Small intestine (tissue), 16 donors: ENCODE measurements at places on chromosomes 4 and X. TPM values are rescaled to one million over a fixed set of nuclear protein-coding genes. Genes with fewer than 3 reads are reported as not detected.

GRCh38 chrX:154990496-154990895 lies 32.0 kb downstream of the F8 start:
- H3K36me3 ChIP-seq, result no peaks in the 10 kb centered on the region
- H3K4me1 ChIP-seq, result no peaks in the 10 kb centered on the region
- DNase-seq, result no peak
- no peak overlapping the region for H3K4me3 ChIP-seq
- H3K27ac ChIP-seq, result no peak overlapping the region

- no peak overlapping the region for H3K27ac ChIP-seq
- no peak overlapping the region for H3K4me3 ChIP-seq
- no peak for DNase-seq
- H3K27me3 ChIP-seq, result no peaks in the 10 kb centered on the region
Observed at GRCh38 chr4:95672811-95673210, 124.0 kb upstream of the UNC5C start.

GRCh38 chrX:74351760-74352159 lies 47.8 kb downstream of the ZCCHC13 start:
- H3K36me3 ChIP-seq, result no peaks in the 10 kb centered on the region
- H3K27me3 ChIP-seq, result no peaks in the 10 kb centered on the region
- no peak overlapping the region for H3K27ac ChIP-seq
- H3K4me3 ChIP-seq, result no peak overlapping the region
- H3K4me1 ChIP-seq, result no peaks in the 10 kb centered on the region
- no peak for DNase-seq

GRCh38 chrX:41043674-41044345 lies 41.4 kb upstream of the USP9X start:
- H3K36me3 ChIP-seq, result no peaks in the 10 kb centered on the region
- no peak overlapping the region for H3K4me3 ChIP-seq
- no peak overlapping the region for H3K27ac ChIP-seq
- H3K27me3 ChIP-seq, result no peaks in the 10 kb centered on the region

DNA sequence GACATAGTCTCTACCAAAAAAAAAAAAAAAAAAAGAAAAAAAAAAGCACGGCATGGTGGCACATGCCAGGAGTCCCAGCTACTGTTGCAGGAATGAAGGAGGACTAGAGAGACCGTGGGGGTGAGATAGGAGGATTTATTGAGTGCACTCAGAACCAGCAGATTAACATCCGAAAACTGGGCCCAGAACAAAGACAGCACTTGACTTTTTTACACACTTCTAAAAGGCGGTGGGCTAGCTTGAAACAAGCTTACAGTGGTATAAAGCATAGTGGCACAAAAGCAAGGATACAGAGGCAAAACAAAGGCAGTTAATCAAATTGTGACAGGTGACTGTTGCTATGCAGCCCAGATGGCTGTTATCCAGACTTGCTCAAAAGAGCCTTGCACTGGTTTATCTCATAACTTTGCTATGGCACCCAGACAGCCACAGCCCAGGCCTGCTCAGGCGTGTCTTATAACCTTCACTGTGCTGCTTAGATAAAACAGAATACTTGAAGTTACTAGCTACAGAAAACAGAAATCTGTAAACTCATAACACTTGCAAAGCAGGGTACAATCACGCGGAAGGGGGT lies 9.9 kb upstream of the PI4K2B start:
- H3K27ac ChIP-seq, result no peak overlapping the region
- H3K27me3 ChIP-seq, result no peaks in the 10 kb centered on the region
- no peak overlapping the region for H3K4me3 ChIP-seq
- DNase-seq, result no peak
- H3K4me1 ChIP-seq, result no peaks in the 10 kb centered on the region
- no peaks in the 10 kb centered on the region for H3K36me3 ChIP-seq

GRCh38 chr4:25937801-25938200 lies 23.8 kb downstream of the SMIM20 start:
- no peak overlapping the region for H3K4me3 ChIP-seq
- DNase-seq, result no peak
- no peaks in the 10 kb centered on the region for H3K4me1 ChIP-seq
- H3K27me3 ChIP-seq, result no peaks in the 10 kb centered on the region

GRCh38 chr4:148196164-148196563 lies 246.1 kb downstream of the NR3C2 start:
- H3K4me3 ChIP-seq, result no peak overlapping the region
- H3K4me1 ChIP-seq, result no peaks in the 10 kb centered on the region
- DNase-seq, result no peak
- H3K27ac ChIP-seq, result no peak overlapping the region

GRCh38 chr4:99790796-99791617 lies 25.6 kb upstream of the DAPP1 start:
- H3K4me3 ChIP-seq, result no peak overlapping the region
- H3K4me1 ChIP-seq, result no peaks in the 10 kb centered on the region
- H3K36me3 ChIP-seq, result no peaks in the 10 kb centered on the region
- no peak for DNase-seq
- H3K27me3 ChIP-seq, result no peaks in the 10 kb centered on the region
- no peak overlapping the region for H3K27ac ChIP-seq

DNA sequence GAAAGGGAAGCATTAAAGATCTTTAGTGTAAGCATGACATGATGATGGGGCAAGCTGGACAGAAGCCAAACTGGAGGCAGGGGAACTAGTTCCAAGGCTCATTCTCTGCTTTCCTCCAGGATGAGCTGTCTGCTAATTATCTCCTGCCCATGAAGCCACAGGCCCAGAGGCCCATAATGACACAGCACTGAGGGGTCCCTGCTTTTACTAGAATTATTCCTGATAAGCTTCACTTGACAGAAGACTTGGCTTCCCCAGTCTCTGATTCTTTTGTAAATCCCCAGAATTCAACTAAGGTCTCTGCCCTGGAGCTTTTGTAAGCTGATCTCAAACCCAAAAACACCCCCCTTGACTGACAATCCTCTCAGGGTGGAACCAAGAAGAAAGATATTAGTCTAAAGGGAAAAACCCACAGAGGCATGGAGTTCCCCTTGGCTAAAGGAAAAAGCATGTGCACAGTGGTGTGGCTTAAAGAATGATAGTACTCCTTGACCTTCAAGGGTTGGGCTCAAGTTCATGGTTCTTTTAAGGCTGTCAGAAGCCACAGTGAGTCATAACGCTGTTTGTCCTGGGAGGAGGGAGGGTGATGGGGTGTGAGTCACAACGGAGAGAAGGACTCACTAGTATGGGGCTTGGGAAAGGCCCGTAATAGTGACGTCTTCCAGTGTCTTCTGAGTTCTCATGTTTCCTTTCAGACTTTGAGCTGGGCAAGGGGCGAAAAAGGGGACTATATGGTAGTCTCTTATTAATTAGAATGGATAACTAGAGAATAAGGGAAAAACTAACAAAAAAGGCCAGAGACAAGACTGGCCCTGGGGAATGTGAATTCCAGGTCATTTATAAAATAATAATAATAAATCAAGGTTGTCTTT lies 146.0 kb upstream of the CPEB2 start:
- H3K4me3 ChIP-seq, result no peak overlapping the region
- H3K27ac ChIP-seq, result no peak overlapping the region
- no peaks in the 10 kb centered on the region for H3K27me3 ChIP-seq
- no peaks in the 10 kb centered on the region for H3K4me1 ChIP-seq
- peak; percentile 56 for DNase-seq

GRCh38 chr4:145048817-145049216 lies 49.2 kb downstream of the ANAPC10 start:
- H3K27me3 ChIP-seq, result no peaks in the 10 kb centered on the region
- H3K36me3 ChIP-seq, result peaks cover 4% of the 10 kb centered on the region
- no peak overlapping the region for H3K4me3 ChIP-seq
- H3K4me1 ChIP-seq, result no peaks in the 10 kb centered on the region

- H3K27me3 ChIP-seq, result no peaks in the 10 kb centered on the region
- H3K4me1 ChIP-seq, result peaks cover 2% of the 10 kb centered on the region
- H3K27ac ChIP-seq, result peak overlapping the region; percentile 99
- peak; percentile 88 for DNase-seq
- peak overlapping the region; percentile 89 for H3K4me3 ChIP-seq
Observed at GRCh38 chr4:94453391-94453963, 1.7 kb downstream of the PDLIM5 start.

GRCh38 chrX:53713987-53714579 lies 27.6 kb upstream of the HUWE1 start:
- H3K27ac ChIP-seq, result peak overlapping the region; percentile 74
- no peak overlapping the region for H3K4me3 ChIP-seq
- H3K27me3 ChIP-seq, result no peaks in the 10 kb centered on the region
- no peaks in the 10 kb centered on the region for H3K36me3 ChIP-seq

GRCh38 chr4:7499661-7500060 lies 64.9 kb upstream of the PSAPL1 start:
- DNase-seq, result no peak
- no peak overlapping the region for H3K4me3 ChIP-seq
- no peaks in the 10 kb centered on the region for H3K4me1 ChIP-seq
- H3K36me3 ChIP-seq, result no peaks in the 10 kb centered on the region

- H3K27me3 ChIP-seq, result no peaks in the 10 kb centered on the region
- no peak overlapping the region for H3K4me3 ChIP-seq
- H3K36me3 ChIP-seq, result no peaks in the 10 kb centered on the region
- H3K4me1 ChIP-seq, result no peaks in the 10 kb centered on the region
Observed at GRCh38 chrX:7233580-7234406, 85.8 kb upstream of the PUDP start.

DNA sequence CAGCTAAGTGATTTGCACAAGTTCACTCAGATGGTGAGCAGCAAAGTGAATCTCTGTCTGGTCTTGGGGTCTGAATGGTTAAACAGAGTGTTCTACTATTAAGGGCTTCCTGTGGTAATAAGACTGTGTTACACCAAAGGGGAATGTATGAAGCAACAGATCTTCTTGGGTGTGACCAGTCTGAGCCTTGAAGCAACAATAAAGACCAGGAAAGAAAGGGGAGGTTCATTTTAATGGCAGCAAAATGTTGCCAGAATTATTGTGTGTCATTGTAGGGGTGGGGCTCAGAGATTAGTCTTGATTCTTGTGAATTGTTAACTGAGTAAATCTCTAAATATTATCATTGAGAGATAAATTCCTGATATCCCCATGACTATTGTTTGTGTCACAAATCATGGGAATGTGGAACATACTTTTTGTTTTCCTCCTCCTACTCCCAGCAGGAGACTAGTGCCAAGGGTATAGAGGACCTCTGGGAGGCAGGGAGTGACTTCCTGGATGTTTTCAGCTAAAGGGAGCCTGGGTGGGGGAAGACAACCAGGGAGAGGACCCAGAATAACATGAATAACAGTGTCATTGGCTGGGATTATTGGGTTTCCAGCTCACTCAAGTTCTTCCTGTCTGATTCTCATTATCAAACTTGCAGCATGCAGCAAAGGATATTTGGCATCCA lies 141.4 kb upstream of the PAK3 start:
- no peaks in the 10 kb centered on the region for H3K36me3 ChIP-seq
- no peak for DNase-seq
- no peaks in the 10 kb centered on the region for H3K4me1 ChIP-seq

DNA sequence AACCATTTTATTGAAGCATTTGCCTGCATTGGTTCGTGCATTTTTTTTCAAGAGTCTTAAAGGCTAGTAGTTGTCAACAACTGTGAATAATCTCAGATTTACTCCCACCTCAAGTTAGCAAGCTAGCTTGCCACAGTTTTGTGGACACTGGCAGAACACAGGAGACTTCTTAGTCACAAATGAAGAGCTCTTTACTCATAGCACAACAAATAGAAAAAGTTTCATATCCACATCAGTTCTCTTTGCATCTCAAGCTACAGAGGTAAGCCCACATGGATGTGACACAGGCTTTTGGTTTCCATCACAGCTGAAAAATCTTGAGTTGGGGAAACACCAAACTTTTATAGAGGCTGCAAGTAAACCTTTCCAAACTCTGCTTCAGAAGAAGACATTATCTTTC lies 2315.7 kb upstream of the TENM3 start:
- no peak for DNase-seq
- H3K27me3 ChIP-seq, result no peaks in the 10 kb centered on the region
- no peaks in the 10 kb centered on the region for H3K4me1 ChIP-seq
- no peaks in the 10 kb centered on the region for H3K36me3 ChIP-seq
- H3K27ac ChIP-seq, result no peak overlapping the region

GRCh38 chrX:94942603-94943002 lies 1268.6 kb downstream of the FAM133A start:
- H3K4me1 ChIP-seq, result no peaks in the 10 kb centered on the region
- no peak overlapping the region for H3K4me3 ChIP-seq
- no peak for DNase-seq
- H3K27ac ChIP-seq, result no peak overlapping the region
- H3K27me3 ChIP-seq, result no peaks in the 10 kb centered on the region

GRCh38 chr4:167955006-167955405 lies 137.3 kb upstream of the ANXA10 start:
- no peaks in the 10 kb centered on the region for H3K27me3 ChIP-seq
- H3K27ac ChIP-seq, result no peak overlapping the region
- no peak for DNase-seq
- H3K4me3 ChIP-seq, result no peak overlapping the region

DNA sequence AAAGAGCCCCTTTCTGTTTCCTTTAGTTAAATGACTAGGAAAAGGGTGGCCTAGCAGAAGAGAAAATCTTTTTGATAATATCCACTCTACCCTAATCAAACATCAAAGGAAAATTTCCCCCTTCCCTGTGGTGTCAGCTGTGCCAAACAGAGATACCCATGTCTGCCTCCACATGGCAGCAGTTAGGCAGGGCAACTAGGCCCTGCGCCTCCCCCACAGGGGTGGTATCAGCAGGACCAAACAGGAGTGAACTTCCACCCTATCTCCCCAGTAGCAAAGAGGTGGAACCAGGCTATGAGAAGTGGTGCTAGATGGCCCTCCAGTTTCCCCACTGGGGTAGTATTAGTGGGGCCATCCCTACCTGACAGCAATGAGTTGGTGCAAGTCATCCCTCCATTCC lies 19.8 kb upstream of the XKRX start:
- no peak overlapping the region for H3K27ac ChIP-seq
- DNase-seq, result no peak
- H3K4me3 ChIP-seq, result no peak overlapping the region
- no peaks in the 10 kb centered on the region for H3K4me1 ChIP-seq

GRCh38 chr4:153107246-153107645 lies 97.0 kb upstream of the TRIM2 start:
- H3K27me3 ChIP-seq, result peaks cover 3% of the 10 kb centered on the region
- no peak overlapping the region for H3K27ac ChIP-seq
- H3K36me3 ChIP-seq, result no peaks in the 10 kb centered on the region
- no peaks in the 10 kb centered on the region for H3K4me1 ChIP-seq

DNA sequence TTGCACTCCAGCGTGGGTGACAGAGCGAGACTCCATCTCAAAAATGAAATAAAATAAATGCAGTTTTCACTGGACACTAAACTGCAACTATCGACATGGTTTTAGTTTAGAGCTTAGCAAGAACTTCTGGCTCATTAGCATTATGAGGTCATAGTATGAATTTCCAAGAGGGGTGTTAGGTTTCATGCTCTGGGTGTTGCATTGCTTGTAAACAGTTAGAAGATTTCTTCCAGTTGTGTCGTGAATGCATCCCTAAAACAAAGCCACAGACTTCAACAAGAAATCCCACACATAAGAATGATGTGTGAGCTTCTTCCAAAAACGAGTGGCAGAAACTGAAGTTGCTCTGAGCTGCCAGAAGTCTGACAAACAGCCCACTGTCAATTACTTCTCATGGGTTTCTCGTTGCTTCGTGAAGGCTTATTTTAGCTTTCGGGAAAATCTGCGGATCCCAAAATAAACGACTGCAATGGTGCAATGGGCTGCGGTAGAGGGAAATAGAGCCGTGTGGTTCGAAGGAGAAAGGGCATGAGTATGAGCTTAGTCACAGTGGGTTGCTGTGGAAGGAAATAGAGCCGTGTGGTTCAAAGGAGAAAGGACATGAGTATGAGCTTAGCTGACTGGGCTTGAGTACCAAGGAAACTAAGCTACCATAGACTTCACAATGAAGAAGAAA lies 354.9 kb downstream of the DHRSX start:
- no peaks in the 10 kb centered on the region for H3K27me3 ChIP-seq
- no peak for DNase-seq
- no peaks in the 10 kb centered on the region for H3K4me1 ChIP-seq
- no peak overlapping the region for H3K4me3 ChIP-seq

Gene USP17L12
- not detected for polyA plus RNA-seq

Gene SLIT2
- 1.7 TPM for polyA plus RNA-seq

Gene TCP11X2
- polyA plus RNA-seq, result not detected

Gene CRLF2
- not detected for polyA plus RNA-seq

Gene MAGEB16
- not detected for polyA plus RNA-seq

Gene ADH1B
- 92.1 TPM for polyA plus RNA-seq
